Tibial nerve (tissue), 4 donors: ENCODE measurements at places on chromosomes 1 and 21. TPM values are rescaled to one million over a fixed set of nuclear protein-coding genes. Genes with fewer than 3 reads are reported as not detected.

The S1PR1 gene
- 75.1 TPM for total RNA-seq

The RGS1 gene
- total RNA-seq = 142 TPM

The BRDT gene
- not detected for total RNA-seq

The KIF1B gene
- total RNA-seq = 67.8 TPM

The PLA2G5 gene
- total RNA-seq = 4.7 TPM

The C1orf94 gene
- total RNA-seq = not detected

The VWA1 gene
- total RNA-seq = 146 TPM

The IFI16 gene
- 121 TPM for total RNA-seq

The PCSK9 gene
- total RNA-seq = 1.2 TPM

The BSND gene
- not detected for total RNA-seq

The LDLRAD2 gene
- total RNA-seq = not detected
